ENCODE measurements at places on chromosomes 3 and 15.

- no peak for DNase-seq
Observed at GRCh38 chr3:55615694-55616295, 128.7 kb upstream of the WNT5A start.

GRCh38 chr3:113947372-113948014 lies at the start of gene ZDHHC23:
ZDHHC23 (plus strand) TSS chr3:113948013; CDS start chr3:113948803, 790 bp downstream.
- DNase-seq: peak; percentile 22

DNA sequence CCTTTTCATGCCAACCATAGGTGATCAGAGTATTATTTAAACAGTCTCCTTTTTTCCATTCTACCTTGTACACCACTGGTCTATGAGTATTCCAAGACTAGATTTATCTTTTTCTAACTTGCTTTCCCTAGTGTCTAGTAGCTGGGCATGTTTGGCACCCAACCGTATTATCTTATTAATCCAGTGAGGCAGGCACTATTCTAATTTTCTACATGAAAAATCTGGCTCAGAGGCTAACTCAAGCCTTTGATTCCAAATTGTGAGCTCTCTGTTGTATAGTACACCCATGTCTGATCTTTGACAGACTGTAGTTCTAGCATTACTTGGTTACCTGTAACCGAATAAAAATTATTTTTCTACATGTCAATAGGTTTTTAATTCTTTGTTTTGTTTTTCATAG lies 76.7 kb upstream of the PLXND1 start:
- no peak for DNase-seq

DNA sequence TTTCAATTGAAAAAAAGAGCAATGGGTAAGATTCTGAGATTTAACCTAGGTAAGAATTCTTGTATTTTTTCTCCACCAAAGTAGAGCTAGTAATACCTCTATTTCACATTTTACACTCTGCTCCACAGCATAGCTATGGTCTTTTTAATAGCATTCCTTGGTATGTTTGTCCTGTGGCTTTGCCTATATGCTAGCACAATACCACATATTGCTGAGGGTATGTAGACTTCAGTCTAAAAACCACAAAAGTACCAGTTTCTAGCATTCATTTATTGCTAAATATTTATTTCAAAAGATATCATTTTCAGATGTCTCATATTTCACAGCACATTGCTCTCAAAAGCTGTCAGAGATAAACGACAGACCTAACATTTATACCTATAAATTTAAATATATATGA lies 18.2 kb upstream of the EOGT start:
- no peak for DNase-seq

DNA sequence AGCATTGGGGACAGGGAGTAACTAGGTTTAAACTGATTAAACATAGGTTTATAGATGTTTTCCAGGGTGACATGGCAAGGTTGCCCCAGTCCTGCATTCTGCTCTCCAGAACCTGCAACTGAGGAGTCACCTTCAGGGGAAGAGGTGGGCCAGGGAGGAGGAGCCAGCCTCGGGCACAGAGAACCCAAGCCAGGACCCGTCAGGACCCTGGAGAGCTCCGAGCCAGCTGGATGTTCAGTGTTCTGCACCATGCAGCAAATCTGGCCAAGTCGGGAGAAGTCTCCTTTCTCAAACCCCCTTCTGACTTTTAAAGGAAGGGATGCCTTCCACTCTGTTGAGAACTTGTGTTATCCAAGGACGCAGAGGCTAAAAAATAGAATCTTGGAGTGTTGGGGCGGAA lies 62.1 kb upstream of the SLC6A11 start:
- peak; percentile 12 for DNase-seq

DNA sequence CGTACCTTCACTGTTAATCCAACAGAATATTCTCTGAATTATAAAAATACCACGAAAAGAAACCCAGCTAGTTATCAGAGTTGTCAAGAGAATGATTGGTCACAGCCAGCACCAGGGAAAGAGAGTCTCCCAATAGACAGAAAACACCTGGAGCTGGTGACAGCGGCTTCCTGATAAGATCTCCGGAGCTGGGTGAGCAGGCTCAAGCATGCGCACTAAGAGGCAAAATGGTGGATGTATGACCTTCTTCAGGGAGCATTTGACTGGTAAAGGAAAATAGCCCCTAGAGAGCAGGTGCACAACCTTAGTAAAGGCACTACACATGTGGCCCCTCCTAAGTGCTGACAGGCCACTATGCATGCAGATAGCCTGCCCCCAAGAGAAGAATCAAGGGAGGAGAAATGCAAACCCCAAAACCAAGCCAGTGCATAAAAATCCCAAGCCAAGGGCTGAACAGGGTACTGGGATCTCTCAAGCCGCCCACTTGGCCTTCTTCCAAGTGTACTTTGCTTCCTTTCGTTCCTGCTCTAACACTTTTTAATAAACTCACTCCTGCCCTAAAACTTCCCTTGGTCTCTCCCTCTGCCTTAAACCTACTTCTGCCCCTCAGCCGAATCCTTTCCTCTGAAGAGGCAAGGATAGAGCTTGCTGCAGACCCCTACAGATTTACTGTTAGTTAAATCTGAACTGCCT lies 93.2 kb downstream of the UACA start:
- no peak for DNase-seq

DNA sequence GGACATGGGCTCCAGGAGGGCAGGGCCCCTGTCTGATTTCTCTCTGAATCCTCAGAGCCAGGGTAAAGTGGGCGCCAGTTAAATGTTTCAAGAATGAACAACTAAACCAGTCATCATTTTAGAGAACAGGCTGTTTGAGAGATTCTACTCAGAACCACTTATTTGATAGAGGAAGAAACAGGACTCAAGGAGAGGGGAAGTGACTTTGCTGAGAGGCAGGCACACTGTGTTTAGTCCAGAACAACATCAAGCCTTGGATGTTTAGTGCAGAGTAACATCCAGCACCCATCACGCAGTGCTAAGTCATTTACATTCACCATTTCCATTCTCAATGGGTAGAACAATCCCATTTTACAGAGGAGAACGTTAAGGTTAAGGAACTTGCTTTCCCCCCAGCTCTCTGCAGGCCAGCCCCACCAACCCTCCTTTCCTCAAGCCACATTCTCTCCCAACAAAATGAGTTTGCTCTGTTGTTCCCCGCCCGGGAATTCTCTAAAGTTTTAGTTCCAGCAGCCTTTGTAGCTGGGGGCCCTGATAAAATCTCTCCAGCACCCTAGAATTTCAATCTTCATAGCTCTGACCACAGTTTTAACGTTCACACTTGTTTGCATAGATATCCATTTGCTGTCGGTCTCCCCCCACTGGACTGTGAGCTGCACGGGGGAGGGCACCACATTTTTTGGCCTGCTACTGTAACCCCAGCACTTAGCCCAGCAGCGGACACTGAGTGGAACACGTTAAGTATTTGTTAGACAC lies 962 bp downstream of the NMNAT3 start:
- no peak for DNase-seq

GRCh38 chr15:58083526-58083925 lies 18.0 kb upstream of the ALDH1A2 start:
- DNase-seq: no peak

All from SJSA1 (cell line).